CD4-positive, CD25-positive, alpha-beta regulatory T cell (primary cell): ENCODE measurements at places on chromosomes 11 and 22. TPM values are rescaled to one million over a fixed set of nuclear protein-coding genes. Genes with fewer than 3 reads are reported as not detected.

DNA sequence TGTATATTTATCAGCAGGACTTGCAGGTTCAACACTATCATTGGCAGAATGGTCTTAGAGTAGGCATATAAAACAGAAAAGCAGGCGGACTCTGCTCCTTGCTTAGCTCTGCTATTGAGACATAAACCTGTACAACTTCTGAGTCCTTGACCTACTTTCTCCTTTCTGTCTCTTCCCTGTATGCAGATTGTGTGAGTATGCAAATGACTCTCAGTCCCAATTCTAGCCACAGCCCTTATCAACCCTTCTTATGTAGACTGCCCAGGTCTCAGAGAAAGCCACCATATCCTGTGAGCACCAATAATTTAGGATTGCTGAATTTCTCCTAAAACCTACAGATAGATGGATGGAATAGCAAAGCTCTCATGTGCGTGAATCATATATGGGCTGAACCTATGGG, 367.6 kb upstream of the DDI1 start:
- H3K4me3 ChIP-seq = no peak overlapping the region
- no peaks in the 10 kb centered on the region for H3K36me3 ChIP-seq
- no peak overlapping the region for H3K27ac ChIP-seq
- H3K4me1 ChIP-seq = no peaks in the 10 kb centered on the region
- no peak for DNase-seq

DNA sequence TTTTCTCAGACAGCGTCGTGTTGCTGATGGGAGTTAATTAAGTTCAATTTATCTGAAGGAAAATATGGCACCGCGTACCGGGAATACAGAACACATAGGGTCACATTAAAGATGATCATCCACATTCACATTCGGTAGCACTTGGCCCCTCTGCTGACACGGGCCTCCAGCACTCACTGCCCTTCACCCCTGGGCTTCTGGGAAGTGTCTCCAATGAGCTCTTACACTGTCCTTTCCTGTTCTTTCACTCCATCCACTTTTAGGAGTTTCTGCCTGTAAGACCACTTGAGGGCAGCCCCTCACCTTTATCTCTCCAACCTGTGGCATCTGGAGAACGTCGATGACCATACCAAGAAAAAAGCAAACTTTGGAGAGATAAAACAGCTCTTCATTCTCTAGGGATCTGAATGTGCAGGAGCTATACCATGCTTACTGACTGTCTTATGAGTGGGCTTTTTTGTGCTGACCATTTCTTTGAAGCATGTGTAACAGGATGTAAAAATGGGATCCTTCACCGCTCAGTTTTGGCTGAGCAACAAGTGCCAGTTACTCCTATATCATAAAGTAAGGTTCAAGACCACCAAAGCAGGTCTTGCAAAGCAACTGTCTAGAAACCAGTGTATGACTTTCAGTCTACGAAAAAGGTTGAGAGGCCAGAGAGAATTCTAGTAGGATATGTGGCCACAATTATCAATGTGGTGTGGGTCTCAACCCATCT, 1.1 kb upstream of the SERGEF start:
- H3K27ac ChIP-seq = peak overlapping the region; percentile 88
- peaks cover 19% of the 10 kb centered on the region for H3K4me1 ChIP-seq
- no peak for DNase-seq
- H3K27me3 ChIP-seq = no peaks in the 10 kb centered on the region

DNA sequence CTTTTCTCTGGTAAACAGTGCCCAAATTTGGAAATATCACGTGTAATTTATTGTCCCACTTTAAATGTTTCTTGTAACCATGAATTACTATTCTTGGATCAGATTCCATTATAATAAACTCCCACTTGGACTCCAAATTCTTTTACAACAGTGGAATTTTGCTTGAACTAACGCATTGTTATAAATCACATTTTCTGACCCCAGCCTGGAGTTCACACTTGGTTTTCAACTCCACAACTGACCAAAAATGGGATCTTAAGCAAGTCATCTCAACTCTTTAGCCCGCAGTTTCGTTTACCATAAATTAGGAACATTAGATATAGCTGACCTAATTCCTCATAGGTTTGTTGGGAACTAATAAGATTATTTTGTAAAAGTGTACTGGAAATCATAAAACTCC, 336.8 kb upstream of the NCAM1 start:
- H3K36me3 ChIP-seq = no peaks in the 10 kb centered on the region

DNA sequence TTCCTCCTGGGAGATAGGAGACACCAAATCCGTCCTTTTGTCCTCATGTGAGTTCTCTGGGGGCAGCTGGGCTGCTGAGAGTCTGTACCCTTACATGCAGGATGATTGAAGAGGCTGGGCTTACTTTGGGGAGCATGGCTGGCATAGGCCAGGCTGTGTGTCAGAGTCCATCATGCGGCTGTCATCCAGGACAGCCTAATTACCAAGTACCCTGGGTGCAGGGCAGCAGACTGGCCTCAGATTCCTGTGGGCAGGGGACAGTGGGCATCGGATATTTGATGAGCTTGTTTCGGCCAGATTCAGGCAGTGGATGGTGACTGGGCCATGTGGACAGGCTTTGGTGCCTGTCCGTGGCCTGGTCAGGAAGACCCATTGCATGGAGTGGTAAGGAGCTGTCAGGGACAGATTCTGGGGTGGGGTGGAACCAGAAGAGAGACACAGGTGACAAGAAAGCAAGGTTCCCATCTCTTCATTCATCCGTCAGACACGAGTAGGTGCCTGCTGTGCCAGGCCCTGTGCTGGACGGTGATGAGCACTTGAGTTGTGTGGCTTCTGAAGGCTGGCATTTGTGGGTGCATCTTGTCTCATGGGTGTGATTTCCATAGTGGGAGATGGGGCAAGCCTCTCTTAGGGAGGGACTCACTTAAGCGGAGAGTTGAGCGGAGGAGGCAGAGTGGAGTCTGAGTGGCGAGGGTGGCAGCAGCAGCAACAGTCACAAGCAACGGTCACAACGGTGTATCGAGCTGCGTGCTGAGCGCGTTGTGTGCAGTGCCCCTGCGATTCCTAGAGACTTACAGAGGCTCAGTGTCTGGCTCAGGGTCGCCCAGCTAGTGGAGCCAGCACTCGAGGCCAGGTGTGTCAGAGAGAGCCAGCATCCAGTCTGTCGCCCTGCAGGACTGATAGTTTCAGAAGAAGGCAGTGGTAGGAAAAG, 48.7 kb downstream of the TBC1D22A start:
- no peak overlapping the region for H3K4me3 ChIP-seq
- no peak overlapping the region for H3K27ac ChIP-seq
- peaks cover 29% of the 10 kb centered on the region for H3K36me3 ChIP-seq
- peaks cover 3% of the 10 kb centered on the region for H3K4me1 ChIP-seq
- H3K27me3 ChIP-seq = no peaks in the 10 kb centered on the region
- DNase-seq = no peak

DNA sequence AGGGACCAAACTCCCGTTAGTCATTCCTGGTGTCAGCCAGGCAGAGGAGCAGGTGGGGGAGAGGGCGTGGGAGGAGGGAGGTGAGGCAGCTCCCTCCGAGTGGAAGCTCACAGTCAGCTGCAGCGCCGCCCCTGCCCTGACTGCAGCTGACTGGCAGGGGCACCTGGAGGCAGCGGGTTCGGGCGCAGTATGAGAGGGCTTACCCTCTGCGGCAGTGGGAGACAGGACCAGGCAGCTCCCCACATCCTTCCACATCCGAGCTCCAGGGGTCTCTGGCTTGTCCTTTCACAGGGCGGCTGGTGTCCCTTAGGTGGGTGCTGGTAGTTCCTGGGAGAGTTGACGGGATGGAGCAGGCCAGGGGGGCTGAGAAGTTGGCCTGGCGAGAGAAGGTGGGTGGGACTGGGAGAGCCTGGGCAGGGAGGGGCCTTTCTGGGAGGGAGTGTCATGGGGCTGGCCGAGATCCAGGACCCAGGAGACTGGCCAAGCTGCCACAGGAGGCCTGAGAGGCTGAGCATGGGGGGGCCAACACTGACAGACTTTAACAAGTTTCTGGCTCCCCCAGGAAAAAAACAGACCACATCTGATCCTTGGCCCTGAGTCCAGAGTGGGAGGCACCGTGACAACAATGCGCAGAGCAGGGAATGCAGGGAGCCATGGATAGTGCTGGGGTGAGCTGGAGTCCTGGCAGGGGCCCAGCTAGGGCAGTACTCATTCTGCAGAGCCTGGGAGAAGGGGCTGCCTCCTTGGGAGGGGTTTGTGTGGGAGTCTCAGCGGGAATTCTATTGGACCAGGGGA, 4.9 kb downstream of the ADORA2A start:
- H3K4me1 ChIP-seq = peaks cover 99% of the 10 kb centered on the region
- no peak overlapping the region for H3K4me3 ChIP-seq
- H3K27ac ChIP-seq = peak overlapping the region; percentile 97
- H3K36me3 ChIP-seq = peaks cover 20% of the 10 kb centered on the region
- no peak for DNase-seq

DNA sequence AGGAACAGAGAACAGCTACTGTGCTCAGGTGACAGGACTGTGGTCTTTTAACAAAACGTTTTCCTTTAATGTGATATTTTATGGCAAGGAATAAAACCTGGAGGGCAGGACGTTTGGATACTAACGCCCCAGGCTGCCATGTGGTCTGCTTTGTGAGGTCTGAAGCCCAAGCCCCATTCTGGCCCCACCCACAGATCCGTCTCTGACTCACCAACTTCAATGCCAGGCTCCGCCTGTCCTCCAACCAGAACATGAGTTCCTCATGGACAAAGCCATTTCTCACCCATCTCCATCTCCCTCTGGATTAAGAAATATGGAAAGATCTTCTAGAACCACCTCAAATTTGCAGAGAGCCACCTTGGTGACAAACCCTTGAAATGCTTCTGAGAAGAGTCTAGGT, 148.8 kb downstream of the CRYBB2 start:
- H3K4me1 ChIP-seq = no peaks in the 10 kb centered on the region
- H3K27me3 ChIP-seq = no peaks in the 10 kb centered on the region
- no peak overlapping the region for H3K4me3 ChIP-seq
- no peak overlapping the region for H3K27ac ChIP-seq

NPAS4 gene
- not detected for polyA plus RNA-seq

MS4A2 gene
- polyA plus RNA-seq = not detected

PAMR1 gene
- polyA plus RNA-seq = not detected

ROBO4 gene
- 0.05 TPM for polyA plus RNA-seq

PDGFD gene
- polyA plus RNA-seq = not detected

SBF2 gene
- 1.4 TPM for polyA plus RNA-seq
